A549 treated with RU486 at 1 μM for 4 hours (cell line): ENCODE measurements at places on chromosomes 2 and 18. TPM values are rescaled to one million over a fixed set of nuclear protein-coding genes. Genes with fewer than 3 reads are reported as not detected.

BMP10 gene
- not detected in 5 replicates for total RNA-seq

HOXD13 gene
- total RNA-seq, result 0.15 to 0.29 TPM (median 0.16 TPM) in 5 replicates

GRB14 gene
- 3.5 to 6.5 TPM (median 5.2 TPM) in 5 replicates for total RNA-seq

SERPINB12 gene
- total RNA-seq, result not detected in 5 replicates

COLEC12 gene
- total RNA-seq, result 0.02 to 0.05 TPM (median 0.05 TPM) in 3 of 5 replicates, not detected in the others

APLF gene
- 0.50 to 0.89 TPM (median 0.59 TPM) in 5 replicates for total RNA-seq

CYS1 gene
- 0.90 to 1.6 TPM (median 1.4 TPM) in 5 replicates for total RNA-seq

EVX2 gene
- 0.02 TPM in 1 of 5 replicates, not detected in the others for total RNA-seq

LINC00305 gene
- total RNA-seq, result not detected in 5 replicates

ADGRF3 gene
- total RNA-seq, result 0.10 to 0.22 TPM (median 0.17 TPM) in 3 of 5 replicates, not detected in the others

CHST9 gene
- 0.06 TPM in 1 of 5 replicates, not detected in the others for total RNA-seq

UGT1A5 gene
- not detected in 5 replicates for total RNA-seq

TMEM169 gene
- 0.32 to 0.47 TPM (median 0.38 TPM) in 5 replicates for total RNA-seq

MYL12B gene
- total RNA-seq, result 329 to 432 TPM (median 399 TPM) in 5 replicates

RNF125 gene
- 0.23 to 0.59 TPM (median 0.26 TPM) in 5 replicates for total RNA-seq

SERPINB10 gene
- not detected in 5 replicates for total RNA-seq

STRN gene
- total RNA-seq, result 10.8 to 18.7 TPM (median 16.4 TPM) in 5 replicates

CTIF gene
- 11.4 to 17.6 TPM (median 12.4 TPM) in 5 replicates for total RNA-seq

SLC16A14 gene
- 0.87 to 1.7 TPM (median 1.1 TPM) in 5 replicates for total RNA-seq

GAL3ST2 gene
- total RNA-seq, result 0.10 to 0.36 TPM (median 0.23 TPM) in 4 of 5 replicates, not detected in the other

DHRS9 gene
- total RNA-seq, result 2.8 to 5.8 TPM (median 3.7 TPM) in 5 replicates

TMEFF2 gene
- 0.20 to 0.94 TPM (median 0.26 TPM) in 5 replicates for total RNA-seq

C18orf54 gene
- 1.1 to 3.2 TPM (median 2.7 TPM) in 5 replicates for total RNA-seq

MOGAT1 gene
- not detected in 5 replicates for total RNA-seq

THUMPD2 gene
- 13.7 to 16.5 TPM (median 14.6 TPM) in 5 replicates for total RNA-seq

SS18 gene
- total RNA-seq, result 40.8 to 59.9 TPM (median 54.2 TPM) in 5 replicates

TP53I3 gene
- 158 to 200 TPM (median 179 TPM) in 5 replicates for total RNA-seq

UGT1A4 gene
- total RNA-seq, result 0.05 to 0.10 TPM in 2 of 5 replicates, not detected in the others

EGR4 gene
- 0.17 to 0.37 TPM (median 0.27 TPM) in 5 replicates for total RNA-seq

FAM161A gene
- 4.2 to 7.6 TPM (median 7.2 TPM) in 5 replicates for total RNA-seq

SLC4A5 gene
- total RNA-seq, result 0.17 to 0.68 TPM (median 0.43 TPM) in 5 replicates

ACTR3 gene
- 198 to 307 TPM (median 236 TPM) in 5 replicates for total RNA-seq

SCG2 gene
- 0.82 to 1.5 TPM (median 1.2 TPM) in 5 replicates for total RNA-seq

SRD5A2 gene
- total RNA-seq, result 0.02 TPM in 2 of 5 replicates, not detected in the others

PARD3B gene
- total RNA-seq, result 0.70 to 1.6 TPM (median 0.93 TPM) in 5 replicates
